ENCODE measurements at places on chromosomes 16 and 17.

- no peak overlapping the region for H3K4me3 ChIP-seq
- H3K4me1 ChIP-seq = no peaks in the 10 kb centered on the region
- no peak overlapping the region for H3K27ac ChIP-seq
- no peaks in the 10 kb centered on the region for H3K27me3 ChIP-seq
- no peaks in the 10 kb centered on the region for H3K36me3 ChIP-seq
Observed at GRCh38 chr17:27575096-27575911, 55.7 kb upstream of the LGALS9 start.

- H3K36me3 ChIP-seq = no peaks in the 10 kb centered on the region
- H3K27me3 ChIP-seq = no peaks in the 10 kb centered on the region
- no peak overlapping the region for H3K4me3 ChIP-seq
- H3K4me1 ChIP-seq = no peaks in the 10 kb centered on the region
Observed at GRCh38 chr16:30914830-30915229, 8.5 kb upstream of the FBXL19 start.

- DNase-seq = no peak
- no peak overlapping the region for H3K4me3 ChIP-seq
- no peaks in the 10 kb centered on the region for H3K4me1 ChIP-seq
- no peaks in the 10 kb centered on the region for H3K27me3 ChIP-seq
Observed at GRCh38 chr17:4492721-4493561, 5.7 kb upstream of the SPNS2 start.

DNA sequence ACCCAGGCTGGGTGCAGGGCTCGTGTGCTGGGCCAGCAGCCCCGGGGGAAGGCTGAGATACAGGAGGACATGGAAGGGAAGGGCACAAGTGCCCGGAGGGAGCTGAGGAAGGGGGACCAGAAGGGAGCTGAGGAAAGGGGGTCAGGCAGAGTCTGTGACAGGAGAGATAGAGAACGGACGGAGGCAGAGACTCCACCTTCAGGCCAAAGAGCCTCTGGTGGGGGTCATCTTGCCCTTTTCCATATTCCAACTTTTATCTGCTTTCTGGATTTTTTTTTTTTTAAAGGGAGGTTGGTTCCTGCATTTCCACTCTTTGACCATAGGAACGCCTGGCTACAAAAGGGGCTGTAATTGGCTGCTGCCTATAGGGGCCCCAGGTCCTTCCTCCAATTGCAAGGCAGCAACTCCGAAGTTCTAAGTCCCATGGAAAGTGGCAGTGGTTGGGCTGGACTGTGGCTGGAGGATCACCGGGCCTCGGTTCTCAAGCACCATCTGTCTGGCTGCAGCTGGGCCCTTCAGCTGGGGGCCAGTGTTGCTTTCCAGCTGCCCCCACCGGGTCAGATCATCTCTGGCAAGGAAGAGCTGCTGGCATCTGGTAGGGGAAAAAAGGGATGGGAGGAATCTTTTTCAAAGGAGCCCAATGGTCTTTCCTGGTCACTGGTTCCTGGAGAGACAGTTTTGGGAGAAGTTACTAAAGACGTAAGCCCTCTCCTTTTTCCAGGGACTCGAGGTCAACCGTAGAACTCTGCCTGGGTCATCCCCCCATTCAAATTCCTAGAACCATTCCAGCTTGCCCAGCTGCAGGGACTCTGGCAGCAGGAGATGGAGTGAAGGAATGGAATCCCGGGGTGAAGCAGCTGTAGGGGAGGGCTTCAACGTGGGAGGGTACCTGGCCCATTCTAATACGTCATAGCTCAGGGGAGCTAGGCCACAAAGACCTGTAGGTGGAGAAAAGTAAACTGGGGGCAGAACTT, 13.1 kb upstream of the MRPS23 start:
- no peak overlapping the region for H3K4me3 ChIP-seq
- peaks cover 27% of the 10 kb centered on the region for H3K4me1 ChIP-seq
- no peaks in the 10 kb centered on the region for H3K36me3 ChIP-seq

- no peaks in the 10 kb centered on the region for H3K27me3 ChIP-seq
- no peaks in the 10 kb centered on the region for H3K36me3 ChIP-seq
- DNase-seq = peak; percentile 88
- peak within 1 kb of the TSS; percentile 95 for H3K4me3 ChIP-seq
- H3K27ac ChIP-seq = peak within 1 kb of the TSS; percentile 89
Observed at GRCh38 chr17:35242805-35243560, at the start of gene SLFN5. TSS of gene SLFN5 (plus strand) at chr17:35243072. CDS start at chr17:35258691, 15,619 bp downstream.

DNA sequence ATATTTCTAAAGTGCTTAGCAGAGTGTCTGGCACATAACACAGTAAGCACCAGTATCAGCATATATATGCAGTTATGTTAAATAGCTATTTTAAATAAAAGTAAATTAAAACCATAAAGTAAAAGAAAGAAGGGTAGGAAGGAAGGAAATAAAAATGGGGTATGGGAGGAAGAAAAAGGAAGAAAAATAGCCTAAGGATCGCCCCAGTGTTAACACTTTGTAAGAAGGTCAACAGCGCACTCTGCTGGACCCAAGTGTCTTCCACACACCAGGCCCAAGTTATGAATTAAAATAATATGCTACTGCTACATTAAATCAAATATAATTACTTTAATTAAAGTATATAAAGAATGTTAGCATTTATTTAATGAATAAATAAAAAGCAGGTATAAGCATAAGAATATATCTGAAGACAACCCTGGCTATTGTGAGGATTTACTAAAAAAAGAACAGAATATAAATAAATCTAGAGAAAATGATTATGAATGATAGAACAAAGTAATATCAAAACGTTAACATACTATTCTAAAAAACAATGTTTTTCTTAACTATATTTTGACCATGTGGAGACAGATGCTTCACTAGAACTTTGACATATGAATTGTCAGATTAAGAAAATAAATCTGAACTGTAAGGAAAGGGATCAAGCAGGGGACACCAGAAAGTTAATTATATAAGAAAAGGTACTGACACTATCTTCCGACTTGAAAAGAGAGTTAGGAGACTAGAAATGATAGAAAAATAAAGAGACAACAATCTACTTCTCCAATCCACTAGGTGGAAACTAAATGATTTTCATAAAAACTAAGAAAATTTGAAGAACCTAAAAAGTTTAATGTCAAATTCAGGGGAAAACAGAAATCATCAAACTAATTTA, 25.9 kb downstream of the BRIP1 start:
- H3K27me3 ChIP-seq = no peaks in the 10 kb centered on the region
- H3K27ac ChIP-seq = no peak overlapping the region
- no peaks in the 10 kb centered on the region for H3K4me1 ChIP-seq
- no peaks in the 10 kb centered on the region for H3K36me3 ChIP-seq

- peaks cover 2% of the 10 kb centered on the region for H3K27me3 ChIP-seq
- H3K4me1 ChIP-seq = no peaks in the 10 kb centered on the region
- no peak for DNase-seq
- H3K27ac ChIP-seq = no peak overlapping the region
- no peak overlapping the region for H3K4me3 ChIP-seq
Observed at GRCh38 chr16:66275775-66276428, 90.6 kb upstream of the CDH5 start.

DNA sequence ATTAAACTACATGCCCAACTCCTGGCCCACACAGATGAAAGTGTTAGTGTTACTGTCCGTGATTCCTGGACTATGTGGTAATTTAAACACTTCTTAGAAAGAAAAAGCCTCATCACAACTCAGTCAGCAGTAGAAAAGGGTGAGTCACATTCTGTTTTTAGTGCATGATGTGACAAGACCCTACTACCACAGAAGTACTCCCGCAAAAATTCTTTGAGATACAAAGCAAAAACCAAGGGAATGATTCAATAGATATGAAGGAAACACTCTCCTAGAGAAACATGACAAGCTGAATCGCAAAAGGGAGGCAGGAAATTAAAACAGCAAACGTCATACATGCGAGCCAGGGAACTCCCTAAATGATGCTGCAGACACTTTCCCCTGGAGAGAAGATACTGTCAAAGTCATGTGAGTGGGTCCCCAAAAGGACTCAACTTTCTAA, 14.4 kb downstream of the SNN start:
- peak overlapping the region; percentile 42 for H3K27ac ChIP-seq
- H3K4me3 ChIP-seq = no peak overlapping the region
- peaks cover 33% of the 10 kb centered on the region for H3K4me1 ChIP-seq
- no peak for DNase-seq
- H3K27me3 ChIP-seq = no peaks in the 10 kb centered on the region

- no peak for DNase-seq
- H3K36me3 ChIP-seq = no peaks in the 10 kb centered on the region
- H3K4me3 ChIP-seq = peak overlapping the region; percentile 49
- peaks cover 10% of the 10 kb centered on the region for H3K4me1 ChIP-seq
- no peaks in the 10 kb centered on the region for H3K27me3 ChIP-seq
Observed at GRCh38 chr16:80996688-80997138, 10.0 kb downstream of the CMC2 start.
